ENCODE measurements at places on chromosomes 12 and 14.

DNA sequence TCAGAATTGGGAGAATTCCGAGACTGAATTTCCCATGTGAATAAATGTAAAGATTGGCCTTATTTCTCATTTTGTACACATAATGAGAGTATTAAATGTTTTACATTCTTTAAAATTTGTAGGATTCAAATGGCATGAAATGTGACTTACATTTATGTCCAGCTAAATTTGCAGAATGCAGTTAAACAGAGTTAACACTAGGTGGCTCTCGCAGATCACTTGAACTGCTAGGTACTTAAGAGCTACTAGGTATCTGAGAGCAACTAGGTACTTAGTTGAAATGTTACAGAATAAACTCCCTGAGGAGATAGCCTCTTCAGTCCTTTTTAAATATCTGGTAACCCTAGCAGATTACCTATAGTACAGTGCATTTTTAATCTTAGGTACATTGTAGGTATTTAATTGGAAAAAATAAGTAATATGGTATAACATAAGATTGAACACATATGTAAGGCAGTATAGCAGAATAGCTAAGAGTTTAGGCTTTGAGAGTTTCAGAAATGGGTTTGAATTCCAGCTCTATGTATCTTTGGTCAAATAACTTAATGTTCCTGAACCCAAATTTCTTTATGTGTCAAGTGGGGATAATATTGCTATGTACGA lies 73.8 kb downstream of the KIAA0586 start:
- H3K27ac ChIP-seq: no peak overlapping the region
- no peaks in the 10 kb centered on the region for H3K4me1 ChIP-seq
- H3K36me3 ChIP-seq: peaks cover 5% of the 10 kb centered on the region

- no peak for DNase-seq
- no peaks in the 10 kb centered on the region for H3K4me1 ChIP-seq
- no peaks in the 10 kb centered on the region for H3K36me3 ChIP-seq
- no peak overlapping the region for H3K27ac ChIP-seq
- no peak overlapping the region for H3K4me3 ChIP-seq
- H3K27me3 ChIP-seq: peaks cover 18% of the 10 kb centered on the region
Measured at GRCh38 chr12:132251741-132252490, 77.5 kb downstream of the GALNT9 start.

GRCh38 chr12:18135509-18135908 lies 45.5 kb upstream of the RERGL start:
- H3K27me3 ChIP-seq: no peaks in the 10 kb centered on the region
- no peak for DNase-seq
- no peaks in the 10 kb centered on the region for H3K4me1 ChIP-seq
- no peak overlapping the region for H3K27ac ChIP-seq

GRCh38 chr14:58701156-58701555 lies 63.4 kb downstream of the DACT1 start:
- DNase-seq: no peak
- H3K4me1 ChIP-seq: peaks cover 17% of the 10 kb centered on the region
- H3K36me3 ChIP-seq: no peaks in the 10 kb centered on the region
- no peak overlapping the region for H3K4me3 ChIP-seq

- peaks cover 13% of the 10 kb centered on the region for H3K4me1 ChIP-seq
- peak overlapping the region; percentile 75 for H3K4me3 ChIP-seq
- no peaks in the 10 kb centered on the region for H3K36me3 ChIP-seq
- no peak for DNase-seq
- no peaks in the 10 kb centered on the region for H3K27me3 ChIP-seq
Measured at GRCh38 chr12:120264086-120264903, 1.2 kb downstream of the PXN start.

- H3K27me3 ChIP-seq: no peaks in the 10 kb centered on the region
- H3K36me3 ChIP-seq: no peaks in the 10 kb centered on the region
- no peak overlapping the region for H3K27ac ChIP-seq
Measured at GRCh38 chr12:107196681-107197080, 103.3 kb upstream of the CRY1 start.

DNA sequence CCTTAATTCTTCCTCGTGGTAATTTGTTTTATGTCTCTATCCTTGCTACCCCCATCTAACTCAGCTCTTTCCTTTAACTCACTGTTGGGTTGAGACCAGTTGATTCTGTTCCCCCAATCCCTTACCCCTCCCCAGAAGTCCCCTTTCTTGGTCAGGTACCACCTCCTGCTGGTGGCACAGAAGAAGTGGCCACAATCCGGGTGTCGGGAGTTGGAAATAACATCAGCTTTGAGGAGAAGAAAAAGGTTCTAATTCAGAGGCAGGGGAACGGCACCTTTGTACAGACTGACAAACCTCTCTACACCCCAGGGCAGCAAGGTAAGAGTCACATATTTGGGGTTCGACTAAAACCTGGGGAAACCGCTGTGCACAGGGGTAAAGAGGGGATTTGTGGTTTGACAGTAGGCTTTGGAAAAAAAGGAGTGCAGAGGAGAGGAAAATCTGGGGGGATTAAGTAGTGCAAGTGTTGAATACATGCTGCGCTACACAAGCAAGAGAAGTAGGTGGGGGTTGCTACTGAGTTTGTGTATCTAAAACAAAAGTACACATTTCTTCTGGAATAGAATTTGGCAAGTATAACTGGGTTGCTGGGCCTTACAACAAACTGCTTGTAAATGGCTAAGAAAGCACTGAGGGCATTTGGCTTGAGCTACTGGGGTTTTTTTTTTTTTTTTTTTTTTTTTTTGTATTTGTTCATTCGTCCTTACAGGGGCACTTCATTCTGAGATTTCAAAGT lies 1.3 kb downstream of the A2ML1 start:
- no peaks in the 10 kb centered on the region for H3K36me3 ChIP-seq
- DNase-seq: peak; percentile 69
- no peak overlapping the region for H3K4me3 ChIP-seq
- no peaks in the 10 kb centered on the region for H3K27me3 ChIP-seq

DNA sequence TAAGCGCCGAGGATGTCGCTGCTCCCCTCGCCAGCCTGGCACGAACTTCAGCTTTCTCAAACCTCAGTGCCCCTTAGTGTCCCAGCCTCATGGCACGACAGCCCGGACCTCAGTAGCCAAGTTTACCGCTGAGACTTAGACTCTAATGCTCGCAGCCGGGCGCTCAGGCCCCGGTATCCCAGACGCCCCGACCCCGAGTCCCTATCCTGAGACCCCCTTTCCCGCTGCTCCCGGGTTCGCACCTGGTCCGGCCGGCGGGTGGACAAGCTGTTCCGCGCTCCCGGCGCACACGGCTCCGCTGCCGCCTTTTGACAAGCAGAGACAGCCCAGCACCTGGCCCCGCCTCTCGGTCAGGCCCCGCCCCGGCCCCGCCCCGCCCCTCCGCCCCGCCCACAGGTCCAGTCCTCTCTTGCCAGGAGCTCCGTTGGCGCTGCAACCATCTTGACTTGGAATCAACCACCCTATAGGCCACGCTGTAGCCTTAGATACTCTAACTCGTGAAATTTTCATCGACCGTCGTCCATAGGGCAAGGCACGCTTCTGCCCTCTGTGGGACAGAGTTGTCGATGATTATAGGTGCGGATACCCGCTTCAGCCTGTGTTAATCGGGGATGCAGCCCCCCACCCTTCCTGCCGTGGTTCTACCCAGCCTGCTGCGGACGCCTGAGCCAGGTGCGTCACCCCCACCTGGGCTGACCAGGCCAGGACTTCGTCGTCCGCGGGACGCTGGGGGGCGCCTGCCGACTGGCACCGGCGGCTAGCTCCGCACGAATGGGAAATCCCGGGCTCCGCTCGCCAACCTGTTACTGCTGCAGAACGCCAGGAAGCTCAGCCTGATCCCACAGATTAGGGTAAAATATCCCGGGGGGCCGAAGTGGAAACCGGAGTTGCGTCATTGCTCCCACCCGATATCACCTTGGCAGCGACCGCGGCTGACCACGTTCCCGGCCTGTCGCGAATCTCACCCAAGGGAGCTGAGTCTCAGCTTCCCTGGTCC lies at the start of gene VDR:
Gene VDR (minus strand): TSS at position 282 of the 997 bp plus-strand sequence. CDS start 25,881 bp downstream, outside the sequence.
- H3K27me3 ChIP-seq: peaks cover 40% of the 10 kb centered on the region
- H3K4me3 ChIP-seq: peak within 1 kb of the TSS; percentile 30
- H3K27ac ChIP-seq: no peak within 1 kb of the TSS
- H3K36me3 ChIP-seq: no peaks in the 10 kb centered on the region
- peak; percentile 87 for DNase-seq

DNA sequence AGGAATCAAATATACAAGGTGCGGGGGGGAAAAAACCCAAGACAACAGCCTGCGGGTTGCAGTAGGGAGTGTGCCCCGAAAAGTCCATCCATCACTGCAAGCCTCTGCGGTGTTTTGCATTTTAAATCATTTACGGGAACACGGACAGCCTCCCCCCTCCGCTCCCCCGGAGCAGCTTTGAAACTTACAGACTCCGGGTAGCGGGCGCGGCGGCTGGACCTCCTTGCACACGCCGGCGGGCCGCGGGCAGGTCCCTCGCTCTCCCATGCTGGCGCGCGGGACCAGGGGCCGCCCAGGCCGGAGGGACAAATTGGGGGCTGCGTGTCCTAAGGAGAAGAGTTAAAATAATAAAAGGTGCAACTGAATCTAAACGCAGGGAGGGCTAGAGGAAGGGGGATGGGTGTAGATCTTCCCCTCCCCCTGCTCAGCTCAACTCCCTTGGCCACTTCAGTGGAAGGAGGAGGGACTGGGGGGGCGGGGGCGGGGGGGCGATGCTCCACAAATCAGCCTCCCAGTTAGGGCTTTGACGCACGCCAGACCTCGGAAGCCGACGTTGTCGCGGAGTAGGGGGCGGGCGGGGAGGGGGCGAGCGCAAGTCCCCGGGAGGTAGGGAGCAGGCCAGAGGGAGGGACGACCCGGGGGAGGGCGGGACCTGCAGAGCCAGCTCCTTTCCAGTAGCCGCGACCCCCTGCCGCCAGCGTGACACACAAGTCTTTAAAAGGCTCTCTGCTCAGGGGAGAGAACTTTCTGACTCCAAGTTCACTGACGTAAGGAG lies at the start of gene KCNJ8:
Gene KCNJ8 (minus strand): TSS at position 349 of the 775 bp plus-strand sequence. CDS start 1,090 bp downstream, outside the sequence.
- peak within 1 kb of the TSS; percentile 35 for H3K4me3 ChIP-seq
- H3K27ac ChIP-seq: peak within 1 kb of the TSS; percentile 79
- DNase-seq: peak; percentile 87
- H3K4me1 ChIP-seq: peaks cover 3% of the 10 kb centered on the region
- H3K36me3 ChIP-seq: no peaks in the 10 kb centered on the region

DNA sequence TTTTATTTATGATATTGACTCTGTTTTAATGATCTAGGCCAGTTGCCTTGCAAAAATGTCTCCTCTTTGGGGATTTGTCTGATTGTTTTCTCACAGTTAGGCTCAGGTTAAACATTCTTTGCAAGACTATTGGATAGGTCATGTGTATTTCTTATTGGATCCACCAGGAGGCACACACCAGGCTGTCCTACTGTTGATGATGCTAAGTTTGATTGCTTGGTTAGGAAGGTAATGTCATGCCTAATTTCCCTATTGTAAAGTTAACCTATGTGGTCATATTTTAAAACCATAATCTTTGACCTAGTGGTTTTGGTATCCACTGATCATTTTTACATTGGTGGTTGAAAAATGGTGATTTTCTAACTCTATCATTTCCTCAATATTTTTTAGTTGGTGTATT lies 137.1 kb downstream of the BRMS1L start:
- H3K36me3 ChIP-seq: no peaks in the 10 kb centered on the region
- no peak overlapping the region for H3K27ac ChIP-seq
- H3K4me1 ChIP-seq: no peaks in the 10 kb centered on the region
- no peak overlapping the region for H3K4me3 ChIP-seq
- no peak for DNase-seq
- H3K27me3 ChIP-seq: no peaks in the 10 kb centered on the region

- H3K27me3 ChIP-seq: peaks cover 5% of the 10 kb centered on the region
- H3K36me3 ChIP-seq: no peaks in the 10 kb centered on the region
- no peak for DNase-seq
- no peaks in the 10 kb centered on the region for H3K4me1 ChIP-seq
- no peak overlapping the region for H3K27ac ChIP-seq
- no peak overlapping the region for H3K4me3 ChIP-seq
Measured at GRCh38 chr14:75222208-75222701, 45.8 kb upstream of the TMED10 start.
